ENCODE measurements at places on chromosomes 16 and 17.

GRCh38 chr17:76014925-76015261, 12.2 kb downstream of the EVPL start:
- H3K36me3 ChIP-seq: peaks cover 2% of the 10 kb centered on the region
- no peak for DNase-seq
- no peaks in the 10 kb centered on the region for H3K27me3 ChIP-seq
- H3K4me3 ChIP-seq: no peak overlapping the region
- no peak overlapping the region for H3K27ac ChIP-seq

- peaks cover 84% of the 10 kb centered on the region for H3K4me1 ChIP-seq
- H3K36me3 ChIP-seq: peaks cover 10% of the 10 kb centered on the region
- peak overlapping the region; percentile 91 for H3K27ac ChIP-seq
- no peak for DNase-seq
Measured at GRCh38 chr16:68077866-68078700, 7.1 kb upstream of the NFATC3 start.

DNA sequence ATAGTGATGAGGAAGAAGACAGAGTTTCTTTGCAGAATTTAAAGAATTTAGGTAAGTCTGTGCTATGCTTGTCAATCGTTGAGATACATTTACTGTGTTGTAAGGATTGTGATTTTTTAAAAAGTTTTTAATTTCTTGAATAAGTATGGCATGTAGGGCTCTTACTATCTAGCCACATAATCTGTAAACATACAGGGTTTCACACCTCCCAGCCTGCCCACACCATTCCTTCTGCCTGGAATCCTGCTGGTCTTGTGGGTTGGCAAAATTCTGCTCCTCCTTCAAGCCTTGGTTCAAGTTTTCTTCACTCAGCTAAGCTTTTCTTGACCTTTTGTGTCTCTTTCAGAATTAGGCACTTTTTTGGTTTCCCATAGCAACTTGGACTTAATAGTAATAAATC, 7.5 kb downstream of the ZNHIT3 start:
- H3K27ac ChIP-seq: no peak overlapping the region
- H3K4me1 ChIP-seq: peaks cover 23% of the 10 kb centered on the region
- no peaks in the 10 kb centered on the region for H3K27me3 ChIP-seq
- no peak for DNase-seq
- H3K36me3 ChIP-seq: peaks cover 62% of the 10 kb centered on the region
- no peak overlapping the region for H3K4me3 ChIP-seq

GRCh38 chr16:74990832-74991231, 5.9 kb upstream of the WDR59 start:
- no peak for DNase-seq
- H3K27me3 ChIP-seq: no peaks in the 10 kb centered on the region
- no peaks in the 10 kb centered on the region for H3K4me1 ChIP-seq
- H3K4me3 ChIP-seq: no peak overlapping the region
- H3K36me3 ChIP-seq: no peaks in the 10 kb centered on the region
- no peak overlapping the region for H3K27ac ChIP-seq

DNA sequence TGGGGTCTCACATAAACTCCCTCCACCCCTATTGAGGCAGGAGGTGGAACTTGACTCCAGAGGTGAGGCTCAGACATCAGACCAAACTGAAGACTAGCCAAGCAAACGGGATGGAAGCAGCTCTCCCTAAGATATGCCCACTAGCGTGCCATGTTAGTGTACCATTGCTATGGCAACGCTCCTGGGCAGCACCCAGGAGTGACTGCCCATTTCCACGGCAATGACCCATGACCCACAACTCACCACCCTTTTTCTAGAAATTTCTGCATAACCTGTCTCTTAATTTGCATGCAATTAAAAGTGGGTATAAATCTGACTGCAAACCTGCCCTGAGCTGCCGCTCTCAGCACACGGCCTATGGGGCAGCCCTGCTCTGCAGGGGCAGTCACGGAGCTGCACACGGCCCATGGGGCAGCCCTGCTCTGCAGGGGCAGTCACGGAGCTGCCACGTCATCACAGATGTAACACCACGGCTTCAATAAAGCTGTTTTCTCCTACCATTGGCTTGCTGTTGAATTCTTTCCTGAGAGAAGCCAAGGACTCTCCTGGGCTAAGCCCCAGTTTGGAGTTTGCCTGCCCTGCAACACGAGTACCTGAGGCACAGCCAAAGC, 164.3 kb downstream of the RBFOX3 start:
- peaks cover 39% of the 10 kb centered on the region for H3K27me3 ChIP-seq
- H3K4me3 ChIP-seq: no peak overlapping the region
- no peak for DNase-seq
- H3K36me3 ChIP-seq: no peaks in the 10 kb centered on the region

GRCh38 chr17:1108765-1109605, 70.8 kb downstream of the ABR start:
- peak overlapping the region; percentile 87 for H3K4me3 ChIP-seq
- DNase-seq: peak; percentile 49
- H3K4me1 ChIP-seq: peaks cover 45% of the 10 kb centered on the region
- peak overlapping the region; percentile 82 for H3K27ac ChIP-seq

DNA sequence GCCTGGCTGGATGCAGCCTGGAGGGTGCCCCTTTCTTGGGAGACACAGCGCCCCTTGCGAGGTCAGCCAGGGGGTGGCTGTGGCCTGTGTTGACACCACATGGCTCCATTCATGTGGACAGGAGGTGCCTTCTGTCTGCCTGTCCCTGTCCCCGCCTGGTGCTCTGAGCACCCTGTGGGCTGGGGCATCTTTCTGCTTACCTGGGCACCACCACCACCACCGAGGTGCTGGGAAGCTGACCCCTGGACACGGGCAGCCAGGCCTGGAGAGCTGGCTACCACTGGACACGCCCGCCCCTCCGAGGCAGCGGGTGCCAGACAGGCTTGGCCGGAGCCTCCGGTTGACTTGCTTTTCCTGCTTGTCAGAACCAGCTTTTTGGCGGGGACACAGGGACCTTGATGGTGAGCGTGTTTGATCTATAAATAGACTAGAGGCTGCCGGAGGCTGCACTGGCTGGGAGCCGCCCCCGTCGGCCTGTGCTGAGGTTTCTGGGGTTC, 121.3 kb upstream of the GSE1 start:
- H3K27ac ChIP-seq: peak overlapping the region; percentile 59
- no peaks in the 10 kb centered on the region for H3K27me3 ChIP-seq
- peaks cover 5% of the 10 kb centered on the region for H3K4me1 ChIP-seq
- DNase-seq: no peak
- no peak overlapping the region for H3K4me3 ChIP-seq

DNA sequence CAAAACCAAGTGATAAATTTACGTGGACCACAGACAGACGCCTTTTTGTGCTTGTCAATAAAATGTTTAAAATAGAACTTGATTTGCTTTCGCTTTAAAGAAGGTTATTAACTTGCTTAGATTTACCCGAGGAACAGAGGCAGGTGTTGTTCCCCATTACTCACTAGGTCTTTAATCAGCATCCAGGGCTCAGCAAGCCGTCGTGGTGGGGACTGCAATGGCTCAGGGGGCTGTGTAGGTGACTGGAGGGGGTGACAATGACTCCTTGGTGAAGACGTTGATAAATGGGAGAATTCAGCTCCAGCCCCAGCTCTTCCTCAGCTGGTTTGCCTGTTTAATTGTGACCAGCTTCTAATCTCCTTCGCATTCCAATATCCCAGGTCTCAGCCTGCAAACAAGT, 231.4 kb downstream of the TMEM114 start:
- no peak overlapping the region for H3K27ac ChIP-seq
- H3K27me3 ChIP-seq: no peaks in the 10 kb centered on the region
- H3K4me3 ChIP-seq: no peak overlapping the region
- DNase-seq: no peak
- no peaks in the 10 kb centered on the region for H3K4me1 ChIP-seq
- H3K36me3 ChIP-seq: no peaks in the 10 kb centered on the region

GRCh38 chr16:73176577-73177013, 128.7 kb upstream of the ZFHX3 start:
- DNase-seq: no peak
- H3K4me1 ChIP-seq: no peaks in the 10 kb centered on the region
- no peaks in the 10 kb centered on the region for H3K27me3 ChIP-seq
- H3K4me3 ChIP-seq: no peak overlapping the region

GRCh38 chr17:60832151-60832585, 154.5 kb downstream of the BCAS3 start:
- no peaks in the 10 kb centered on the region for H3K36me3 ChIP-seq
- H3K27me3 ChIP-seq: no peaks in the 10 kb centered on the region
- no peak overlapping the region for H3K4me3 ChIP-seq
- no peak overlapping the region for H3K27ac ChIP-seq

GRCh38 chr17:82338858-82339633, 5.5 kb upstream of the SECTM1 start:
- H3K36me3 ChIP-seq: no peaks in the 10 kb centered on the region
- H3K27ac ChIP-seq: no peak overlapping the region
- no peak for DNase-seq

DNA sequence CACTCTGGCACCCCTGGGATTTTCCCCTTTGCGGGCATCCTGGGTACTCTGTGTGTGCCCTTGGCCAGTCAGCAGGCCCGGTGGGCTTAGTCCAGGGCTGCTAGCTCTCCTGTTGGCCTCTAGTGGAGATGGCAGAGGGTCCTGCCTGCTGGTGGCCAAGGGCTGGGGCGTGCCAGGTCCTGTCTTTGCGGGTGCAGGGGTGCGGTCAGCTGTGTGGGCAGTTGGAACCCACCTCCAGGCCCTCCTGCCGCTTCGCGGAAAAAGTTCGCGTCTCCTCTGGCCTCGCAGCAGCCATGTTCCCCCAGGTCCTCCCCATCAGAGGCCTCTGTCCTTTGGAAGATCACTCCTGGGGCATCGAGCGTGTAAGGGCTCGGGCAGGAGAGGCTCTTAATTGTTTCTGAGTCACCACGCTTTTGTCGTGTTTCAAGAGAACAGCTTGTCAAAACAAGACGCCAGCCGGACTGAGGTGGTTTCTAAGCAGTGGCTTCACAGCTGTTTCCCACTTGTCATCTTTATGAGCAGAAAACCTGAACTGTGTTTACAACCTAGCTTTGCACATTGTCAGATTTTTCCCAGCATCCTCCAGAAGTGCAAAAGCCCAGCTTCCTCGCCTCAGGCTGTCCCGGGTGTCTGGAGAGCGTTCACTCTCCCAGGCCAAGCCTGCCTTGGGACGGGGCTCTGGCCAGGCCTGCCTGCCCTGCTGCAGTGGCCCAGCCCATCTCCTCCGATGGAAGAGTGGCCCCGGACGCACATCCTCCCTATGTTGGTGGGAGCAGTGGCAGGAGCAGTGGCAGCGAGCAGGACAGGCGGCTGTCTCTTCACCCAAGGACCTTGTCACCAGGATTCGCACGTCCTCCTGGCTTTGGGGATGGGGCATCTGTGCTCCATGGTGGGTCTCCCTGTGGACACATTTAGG, 5.0 kb upstream of the DNASE1L2 start:
- H3K4me1 ChIP-seq: peaks cover 4% of the 10 kb centered on the region
- DNase-seq: no peak
- H3K27ac ChIP-seq: peak overlapping the region; percentile 29
- H3K36me3 ChIP-seq: peaks cover 7% of the 10 kb centered on the region
- H3K4me3 ChIP-seq: no peak overlapping the region

DNA sequence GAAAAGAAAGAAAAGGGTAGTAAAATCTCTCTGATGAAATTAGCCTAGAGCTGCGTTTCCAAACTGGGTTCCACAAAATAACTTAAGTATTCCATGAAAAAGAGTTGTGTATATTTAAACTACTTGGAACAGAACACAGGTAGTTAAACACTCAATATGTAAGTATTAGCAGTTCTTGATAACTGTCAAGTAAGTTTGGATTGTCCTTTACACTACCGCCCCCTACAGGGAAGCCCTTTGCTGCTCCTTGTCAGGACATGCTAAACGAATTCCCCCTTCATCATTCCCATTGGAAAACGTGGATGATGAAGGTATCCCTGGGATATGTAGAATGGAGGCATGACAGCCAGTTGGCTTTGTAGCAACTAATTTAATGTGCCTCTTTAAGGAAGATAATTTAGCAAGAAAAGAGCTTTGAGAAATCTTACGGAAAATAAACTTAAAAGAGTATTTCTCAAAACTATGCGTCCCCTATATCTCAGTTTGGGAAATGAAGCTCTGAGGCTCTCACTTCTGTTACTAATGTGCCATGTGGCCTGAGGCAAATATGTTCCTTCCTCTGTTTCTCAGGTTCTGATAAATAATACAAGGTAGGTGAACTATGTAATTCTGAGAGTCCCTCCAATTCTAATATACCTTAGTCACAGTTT, 18.8 kb downstream of the NCBP3 start:
- H3K4me1 ChIP-seq: peaks cover 6% of the 10 kb centered on the region
- H3K27ac ChIP-seq: peak overlapping the region; percentile 47
- peak; percentile 61 for DNase-seq
- H3K36me3 ChIP-seq: peaks cover 56% of the 10 kb centered on the region
- H3K27me3 ChIP-seq: no peaks in the 10 kb centered on the region

- H3K27ac ChIP-seq: no peak overlapping the region
- peaks cover 49% of the 10 kb centered on the region for H3K27me3 ChIP-seq
- no peak for DNase-seq
- no peak overlapping the region for H3K4me3 ChIP-seq
Measured at GRCh38 chr16:80120899-80121521, 419.8 kb upstream of the DYNLRB2 start.

DNA sequence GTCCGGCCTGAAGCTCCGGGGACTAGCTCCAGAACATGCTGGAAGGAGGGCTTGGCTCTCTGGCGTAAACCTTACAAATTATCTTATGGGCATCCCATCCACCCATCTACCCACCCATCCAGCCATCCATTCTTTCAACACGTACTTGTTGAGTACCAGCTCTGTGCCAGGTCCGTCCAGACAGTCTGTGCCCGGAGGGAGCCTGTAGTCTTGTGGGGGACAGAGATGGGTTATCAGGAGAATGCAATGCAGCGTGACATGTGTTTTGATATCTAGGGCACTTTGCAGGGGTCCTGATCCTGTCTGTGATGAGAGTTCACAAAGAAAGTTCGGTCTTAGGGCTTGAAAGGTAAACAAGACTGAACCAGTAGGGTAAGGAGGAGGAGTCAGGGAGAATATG, 4.1 kb upstream of the SLC13A2 start:
- peaks cover 5% of the 10 kb centered on the region for H3K4me1 ChIP-seq
- peaks cover 16% of the 10 kb centered on the region for H3K27me3 ChIP-seq
- no peak overlapping the region for H3K27ac ChIP-seq
- DNase-seq: no peak
- H3K36me3 ChIP-seq: no peaks in the 10 kb centered on the region

GRCh38 chr17:79356839-79357447, 253.9 kb downstream of the RBFOX3 start:
- no peak for DNase-seq
- peaks cover 75% of the 10 kb centered on the region for H3K27me3 ChIP-seq
- H3K4me3 ChIP-seq: no peak overlapping the region
- no peaks in the 10 kb centered on the region for H3K4me1 ChIP-seq
- no peak overlapping the region for H3K27ac ChIP-seq

DNA sequence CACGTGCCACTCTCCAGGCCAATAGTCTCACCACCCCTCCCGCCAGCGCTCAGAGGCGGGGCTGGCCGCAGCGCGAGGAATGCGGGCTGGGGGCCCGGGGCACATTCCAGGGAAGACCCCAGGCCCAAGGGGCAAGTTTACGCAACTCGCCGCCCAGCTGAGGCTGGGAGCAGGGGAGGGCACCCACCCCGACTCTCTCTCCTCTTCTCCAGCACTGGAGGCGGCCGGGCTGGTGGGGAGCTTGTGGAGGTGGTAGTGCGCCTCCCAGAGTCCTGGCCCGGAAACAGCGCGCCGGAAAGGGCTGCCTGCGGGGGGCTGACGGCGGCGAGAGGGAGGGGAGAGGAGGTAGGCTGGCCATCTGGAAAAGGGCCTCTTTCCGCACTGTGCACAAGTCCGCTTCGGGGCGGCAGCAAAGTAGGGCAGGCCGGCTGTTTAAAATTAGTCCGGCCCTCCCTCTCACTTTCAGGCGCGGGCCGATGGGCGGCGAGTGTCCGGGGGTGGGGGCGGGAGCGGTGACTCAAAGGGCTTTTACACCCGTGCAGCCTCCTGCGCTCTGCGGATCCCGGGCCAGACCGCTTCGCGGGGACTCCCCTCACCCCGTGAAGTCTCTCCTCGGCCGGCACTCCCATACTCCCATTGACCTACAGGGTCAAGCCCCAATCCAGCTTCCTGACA, 1.1 kb downstream of the FHOD1 start:
- H3K27ac ChIP-seq: peak overlapping the region; percentile 85
- peaks cover 2% of the 10 kb centered on the region for H3K36me3 ChIP-seq
- peaks cover 11% of the 10 kb centered on the region for H3K27me3 ChIP-seq
- H3K4me3 ChIP-seq: peak overlapping the region; percentile 91
- H3K4me1 ChIP-seq: peaks cover 51% of the 10 kb centered on the region

Data from central memory CD8-positive, alpha-beta T cell (primary cell).